Psoas muscle (tissue), 8 donors: ENCODE measurements at places on chromosomes 13 and 19. TPM values are rescaled to one million over a fixed set of nuclear protein-coding genes. Genes with fewer than 3 reads are reported as not detected.

- no peak for DNase-seq
- peaks cover 5% of the 10 kb centered on the region for H3K4me1 ChIP-seq
- peaks cover 7% of the 10 kb centered on the region for H3K36me3 ChIP-seq
- H3K27ac ChIP-seq = no peak overlapping the region
- H3K27me3 ChIP-seq = no peaks in the 10 kb centered on the region
Measured at GRCh38 chr13:100610391-100611347, 22.1 kb upstream of the GGACT start.

The NOVA2 gene
- 1.6 TPM for total RNA-seq

- H3K4me1 ChIP-seq = no peaks in the 10 kb centered on the region
- no peak for DNase-seq
- H3K4me3 ChIP-seq = no peak overlapping the region
- H3K27me3 ChIP-seq = no peaks in the 10 kb centered on the region
- H3K27ac ChIP-seq = no peak overlapping the region
- no peaks in the 10 kb centered on the region for H3K36me3 ChIP-seq
Measured at GRCh38 chr13:24004142-24004899, 107.0 kb upstream of the C1QTNF9B start.

DNA sequence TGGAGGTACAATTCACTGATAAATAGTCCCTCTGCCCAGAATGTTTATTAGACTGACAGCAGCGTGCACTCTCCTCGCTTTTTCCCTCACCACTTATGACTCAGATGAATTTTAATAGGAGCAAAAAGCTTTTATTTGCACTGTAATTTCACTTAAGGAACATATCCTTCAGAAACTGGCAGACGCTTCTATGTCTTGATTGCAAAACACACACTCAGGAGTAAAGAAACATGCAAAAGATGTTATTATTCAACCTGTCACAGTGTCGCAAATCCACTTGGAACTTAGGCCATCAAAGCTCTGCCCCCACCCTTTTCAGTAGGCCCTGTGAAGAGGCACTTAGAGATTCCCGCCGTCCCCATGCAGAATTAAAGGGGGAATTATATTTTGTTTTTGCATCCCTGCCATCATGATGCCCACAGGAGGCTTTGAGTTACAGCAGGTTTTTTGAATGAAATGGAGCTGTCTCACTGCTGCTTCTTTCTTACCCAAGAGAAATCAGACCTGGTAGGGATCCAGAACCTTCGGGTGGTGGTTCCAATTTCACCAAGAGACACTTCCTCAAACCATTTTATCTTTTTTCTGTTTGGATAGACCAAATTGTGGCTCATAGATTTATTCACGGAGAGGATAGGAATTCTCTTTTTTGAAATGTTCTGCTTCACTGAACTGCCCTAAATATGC lies 74.5 kb downstream of the GGACT start:
- no peaks in the 10 kb centered on the region for H3K4me1 ChIP-seq
- DNase-seq = no peak
- no peaks in the 10 kb centered on the region for H3K27me3 ChIP-seq
- H3K27ac ChIP-seq = no peak overlapping the region

- DNase-seq = no peak
- no peaks in the 10 kb centered on the region for H3K36me3 ChIP-seq
- no peak overlapping the region for H3K27ac ChIP-seq
- H3K4me3 ChIP-seq = no peak overlapping the region
Measured at GRCh38 chr19:50897612-50898011, 13.6 kb downstream of the KLK4 start.

DNA sequence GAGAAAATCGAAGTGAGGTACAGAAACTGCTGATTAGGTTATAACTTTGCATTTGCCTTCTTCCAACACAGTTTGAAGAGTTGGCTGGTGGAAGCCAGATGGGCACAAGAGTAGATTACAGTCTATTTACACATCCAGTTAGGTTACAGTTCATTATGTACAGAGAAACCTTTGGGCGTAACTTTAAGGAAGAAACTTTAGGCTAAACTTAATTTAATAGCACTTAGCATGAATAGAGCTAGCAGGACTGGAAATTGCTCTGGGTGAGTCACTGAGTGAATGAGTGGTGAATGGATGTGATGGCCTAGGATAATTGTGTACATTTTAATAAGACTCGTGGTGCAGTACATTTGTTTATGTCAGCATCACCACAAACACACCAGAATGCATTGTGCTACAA lies 62.9 kb upstream of the KLHL1 start:
- no peaks in the 10 kb centered on the region for H3K4me1 ChIP-seq
- no peaks in the 10 kb centered on the region for H3K36me3 ChIP-seq
- no peak overlapping the region for H3K4me3 ChIP-seq

- H3K4me1 ChIP-seq = no peaks in the 10 kb centered on the region
- no peak overlapping the region for H3K27ac ChIP-seq
- no peaks in the 10 kb centered on the region for H3K36me3 ChIP-seq
- DNase-seq = no peak
- no peaks in the 10 kb centered on the region for H3K27me3 ChIP-seq
- no peak overlapping the region for H3K4me3 ChIP-seq
Measured at GRCh38 chr13:63843766-63844699, 2428.4 kb upstream of the PCDH20 start.

DNA sequence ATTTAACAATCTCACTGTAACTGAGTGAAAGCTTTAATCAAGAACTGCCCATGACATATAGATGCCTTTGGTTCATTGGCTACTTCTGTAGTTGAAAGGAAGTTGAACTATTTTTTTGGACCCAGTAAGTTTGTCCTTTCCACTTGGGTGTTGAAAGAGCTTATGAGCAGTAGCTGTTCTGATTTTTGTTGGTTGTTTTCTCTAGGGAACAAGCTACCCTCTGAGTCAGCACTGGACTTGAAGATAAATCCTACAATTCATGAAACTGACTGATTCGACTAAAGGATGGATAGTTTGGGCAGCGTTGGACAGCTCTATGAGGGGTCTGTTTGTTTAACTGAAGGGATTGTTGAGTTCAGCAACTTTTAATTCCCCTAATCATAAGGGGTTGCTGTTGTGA lies 101.0 kb downstream of the PAN3 start:
- no peak overlapping the region for H3K27ac ChIP-seq
- no peaks in the 10 kb centered on the region for H3K36me3 ChIP-seq
- no peak for DNase-seq
- H3K4me1 ChIP-seq = no peaks in the 10 kb centered on the region

DNA sequence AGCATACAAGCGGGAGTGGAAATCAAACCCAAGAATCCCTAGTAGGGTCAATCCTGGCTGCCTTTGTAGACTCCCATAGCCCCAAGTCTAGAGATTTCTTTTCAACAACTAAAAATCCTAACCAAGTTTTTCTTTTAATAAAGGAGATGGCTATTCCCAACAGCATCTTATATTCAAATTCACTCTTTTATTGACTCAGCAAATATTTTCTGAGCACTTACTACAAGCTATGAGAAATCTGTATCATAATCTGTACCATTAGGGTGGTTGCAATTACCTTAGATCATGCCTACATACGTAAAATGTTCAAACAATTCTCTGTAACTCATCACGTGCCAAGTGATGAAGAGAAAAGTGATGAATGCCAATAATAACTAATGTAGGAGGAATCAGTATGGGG lies 54.5 kb downstream of the LNX2 start:
- no peaks in the 10 kb centered on the region for H3K4me1 ChIP-seq
- DNase-seq = no peak
- no peak overlapping the region for H3K4me3 ChIP-seq
- H3K27ac ChIP-seq = no peak overlapping the region
- no peaks in the 10 kb centered on the region for H3K27me3 ChIP-seq

The PIP5K1C gene
- 22.4 TPM for total RNA-seq

GRCh38 chr19:4051175-4052101 lies 15.3 kb downstream of the ZBTB7A start:
- H3K4me3 ChIP-seq = no peak overlapping the region
- no peaks in the 10 kb centered on the region for H3K27me3 ChIP-seq
- H3K4me1 ChIP-seq = peaks cover 34% of the 10 kb centered on the region
- DNase-seq = peak; percentile 65

The PSG7 gene
- not detected for total RNA-seq

GRCh38 chr19:37695144-37695899 lies 24.2 kb downstream of the ZNF607 start:
- peaks cover 6% of the 10 kb centered on the region for H3K36me3 ChIP-seq
- no peak for DNase-seq
- H3K4me1 ChIP-seq = peaks cover 3% of the 10 kb centered on the region
- no peaks in the 10 kb centered on the region for H3K27me3 ChIP-seq

The ZNF260 gene
- 2.5 TPM for total RNA-seq

The HCST gene
- total RNA-seq = 1.7 TPM

DNA sequence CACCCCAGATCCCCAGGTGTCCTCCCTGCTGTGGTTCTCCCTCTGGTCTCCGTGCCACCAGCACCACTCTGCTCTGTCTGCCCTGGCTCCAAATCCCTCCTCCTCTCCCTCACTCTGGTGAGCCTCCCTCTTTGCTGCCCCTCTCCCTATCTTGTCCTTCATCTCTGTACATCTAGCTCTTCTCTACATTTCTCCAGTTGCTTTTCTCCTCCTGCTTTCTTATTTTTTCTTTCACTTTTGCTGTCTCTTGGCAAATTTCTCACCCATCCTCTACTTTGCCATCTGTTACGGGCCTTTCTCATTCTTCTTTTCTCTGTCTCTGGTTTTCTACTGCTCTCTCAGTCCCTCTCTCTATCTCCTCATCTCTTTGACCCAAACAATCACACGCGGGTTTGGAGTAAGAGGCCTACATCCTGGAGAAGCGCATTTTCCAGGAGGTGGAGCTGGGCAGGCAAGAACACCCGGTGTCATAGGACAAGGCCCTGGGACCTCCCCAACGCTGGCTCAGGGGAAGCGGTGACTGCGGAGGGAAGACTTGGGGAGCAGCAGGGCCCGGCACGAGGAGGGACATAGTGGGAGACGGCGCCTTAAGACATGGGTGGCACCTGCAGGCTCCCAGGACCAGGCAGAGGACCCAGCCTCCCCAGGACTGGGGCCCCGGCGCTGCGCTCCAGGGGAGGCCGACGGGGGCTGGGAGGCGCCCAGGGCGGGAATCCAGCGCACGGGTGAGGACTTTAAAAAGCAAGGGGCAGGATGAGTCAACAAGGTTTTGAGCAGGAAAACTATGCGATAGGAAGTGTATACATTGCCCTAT lies 9.9 kb downstream of the ZNF611 start:
- H3K27ac ChIP-seq = no peak overlapping the region
- peaks cover 55% of the 10 kb centered on the region for H3K36me3 ChIP-seq
- H3K4me1 ChIP-seq = no peaks in the 10 kb centered on the region
- no peak overlapping the region for H3K4me3 ChIP-seq

GRCh38 chr19:29268721-29269393 lies 55.9 kb upstream of the UQCRFS1 start:
- no peak for DNase-seq
- H3K36me3 ChIP-seq = no peaks in the 10 kb centered on the region
- no peaks in the 10 kb centered on the region for H3K27me3 ChIP-seq
- no peaks in the 10 kb centered on the region for H3K4me1 ChIP-seq

- H3K36me3 ChIP-seq = peaks cover 2% of the 10 kb centered on the region
- no peak for DNase-seq
- H3K4me3 ChIP-seq = peak overlapping the region; percentile 56
- no peaks in the 10 kb centered on the region for H3K4me1 ChIP-seq
- H3K27me3 ChIP-seq = peaks cover 23% of the 10 kb centered on the region
Measured at GRCh38 chr19:43798546-43799409, 3.5 kb downstream of the LYPD5 start.

The KLK12 gene
- total RNA-seq = not detected
